ENCODE measurements at places on chromosomes 2 and 18.

DNA sequence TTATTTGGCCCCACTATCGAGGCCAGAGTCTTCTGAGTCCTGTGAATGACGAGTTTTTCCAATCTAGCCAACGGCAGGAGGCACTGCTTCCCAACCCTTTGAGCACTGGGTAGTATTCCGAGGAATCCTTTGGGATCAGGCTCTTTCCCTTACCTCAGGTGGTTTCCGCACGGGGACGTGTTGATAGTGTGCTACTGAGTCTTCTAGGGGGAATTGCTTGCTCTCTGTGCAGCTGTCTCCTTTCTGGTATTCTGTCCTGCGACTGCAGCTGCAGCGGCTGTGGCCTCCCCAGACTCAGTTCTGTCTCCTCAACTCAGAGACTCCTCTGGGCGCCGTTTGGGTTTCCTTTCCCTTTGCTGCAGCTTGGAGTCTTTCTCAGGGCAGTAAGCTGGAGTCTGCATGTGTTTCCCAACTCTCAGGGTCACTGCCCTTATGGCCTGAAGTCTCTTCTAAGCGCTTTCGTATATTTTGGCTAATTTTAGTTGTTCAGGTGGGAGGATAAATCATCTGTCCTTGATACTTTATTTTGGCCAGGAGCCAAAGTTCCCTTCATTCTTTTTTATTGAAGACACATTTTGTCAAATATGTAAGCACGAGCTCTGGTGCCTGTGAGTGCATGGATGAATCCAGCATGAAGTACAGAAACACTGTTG is 118.4 kb downstream of the MAP4K4 start:
- no peak overlapping the region for H3K4me3 ChIP-seq
- no peaks in the 10 kb centered on the region for H3K36me3 ChIP-seq
- peaks cover 53% of the 10 kb centered on the region for H3K4me1 ChIP-seq
- peak overlapping the region; percentile 48 for H3K27ac ChIP-seq
- DNase-seq: no peak

GRCh38 chr2:231707625-231707926 is 749 bp upstream of the PTMA start:
- DNase-seq: peak; percentile 48
- peaks cover 11% of the 10 kb centered on the region for H3K36me3 ChIP-seq
- peaks cover 19% of the 10 kb centered on the region for H3K4me1 ChIP-seq
- H3K27ac ChIP-seq: peak overlapping the region; percentile 100
- H3K27me3 ChIP-seq: no peaks in the 10 kb centered on the region
- peak overlapping the region; percentile 96 for H3K4me3 ChIP-seq

GRCh38 chr2:18311420-18312195 is 248.8 kb downstream of the RDH14 start:
- DNase-seq: no peak
- no peak overlapping the region for H3K27ac ChIP-seq
- no peaks in the 10 kb centered on the region for H3K27me3 ChIP-seq
- no peaks in the 10 kb centered on the region for H3K36me3 ChIP-seq

- no peaks in the 10 kb centered on the region for H3K4me1 ChIP-seq
- no peak overlapping the region for H3K4me3 ChIP-seq
- no peak overlapping the region for H3K27ac ChIP-seq
- no peaks in the 10 kb centered on the region for H3K27me3 ChIP-seq
- no peak for DNase-seq
Measured at GRCh38 chr2:228649447-228649846, 468.0 kb upstream of the SPHKAP start.

DNA sequence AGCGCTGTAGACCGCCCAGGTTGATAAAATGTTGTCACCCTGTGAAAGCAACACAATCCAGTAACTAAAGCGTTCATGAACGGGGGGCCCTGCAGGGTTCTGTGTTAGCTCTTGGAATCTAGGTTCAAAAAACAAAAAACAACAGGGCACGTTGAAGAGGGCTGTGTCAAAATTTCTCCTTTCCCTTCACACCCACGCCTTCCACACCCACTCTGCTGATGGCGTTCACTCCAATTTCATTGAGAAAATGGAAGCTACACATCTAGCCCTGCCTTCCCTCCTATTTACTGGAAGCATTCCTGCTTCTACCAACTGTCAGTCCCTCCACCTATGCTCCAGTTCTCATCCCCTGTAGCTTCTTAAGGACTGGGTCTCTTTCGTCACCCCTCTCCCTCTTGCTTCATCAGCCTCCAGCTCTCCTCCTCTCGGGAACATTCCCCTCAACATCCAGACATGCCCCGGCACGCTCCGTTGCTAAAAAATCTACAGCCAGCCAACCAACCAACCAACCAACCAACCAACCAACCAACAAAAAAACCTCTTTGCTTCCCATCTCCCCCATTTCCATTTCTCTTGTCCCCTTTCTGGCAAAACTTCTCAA is 98.4 kb upstream of the SP3 start:
- H3K27ac ChIP-seq: no peak overlapping the region
- no peaks in the 10 kb centered on the region for H3K4me1 ChIP-seq
- H3K4me3 ChIP-seq: no peak overlapping the region
- H3K27me3 ChIP-seq: peaks cover 4% of the 10 kb centered on the region
- DNase-seq: no peak
- H3K36me3 ChIP-seq: peaks cover 5% of the 10 kb centered on the region

DNA sequence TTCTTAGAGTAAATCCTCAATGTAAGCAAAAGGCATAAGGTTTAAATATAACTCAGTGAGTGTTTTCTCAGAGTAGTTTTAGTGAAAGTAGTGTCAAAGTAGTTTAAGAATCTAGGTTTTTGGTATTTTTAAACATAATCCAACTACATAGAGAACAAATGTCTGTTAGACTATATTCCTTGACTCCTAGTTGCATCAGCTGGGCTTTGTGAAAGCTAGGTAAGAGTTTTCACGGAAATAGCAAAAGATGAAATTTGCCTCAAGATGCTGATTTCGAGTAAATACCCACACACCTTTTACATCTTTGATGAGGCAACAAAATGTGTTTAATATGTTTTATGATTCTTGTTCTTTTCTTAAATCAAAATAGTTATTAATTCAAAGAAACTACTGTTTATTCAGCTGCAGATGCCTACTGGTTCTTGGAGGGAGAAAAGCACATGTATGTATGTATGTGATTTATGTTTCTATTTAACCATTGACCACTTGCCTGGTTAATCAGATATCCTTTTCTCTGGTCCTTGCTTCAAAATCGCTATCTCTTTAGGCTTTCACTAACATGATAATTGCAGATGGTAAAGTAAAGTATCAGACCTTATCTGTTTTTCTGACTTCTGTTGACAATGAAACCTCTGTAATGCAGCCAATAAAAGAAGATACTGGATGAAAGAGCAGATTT is 117.4 kb upstream of the NOSTRIN start:
- DNase-seq: no peak
- no peak overlapping the region for H3K4me3 ChIP-seq
- peaks cover 7% of the 10 kb centered on the region for H3K4me1 ChIP-seq
- no peak overlapping the region for H3K27ac ChIP-seq
- H3K36me3 ChIP-seq: peaks cover 2% of the 10 kb centered on the region

DNA sequence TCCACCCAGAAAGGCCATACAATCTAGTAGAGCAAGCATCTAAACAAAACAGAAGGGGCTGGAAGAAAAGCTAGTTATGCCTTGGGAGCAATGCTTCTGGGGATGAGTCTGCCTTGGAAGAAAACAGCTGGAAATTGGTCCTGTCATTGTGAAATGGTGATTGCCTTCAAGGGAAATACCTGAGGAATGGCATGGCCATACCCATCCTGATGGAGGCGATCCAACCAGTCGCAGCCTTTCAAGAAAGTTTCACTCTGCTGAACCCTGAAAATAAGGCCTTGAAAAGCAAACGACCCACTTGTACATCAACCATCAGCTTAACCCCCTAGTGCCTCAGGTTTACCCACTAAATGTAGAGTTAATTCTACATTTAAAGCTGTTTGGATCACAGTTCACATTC is 72.6 kb upstream of the PID1 start:
- no peak overlapping the region for H3K27ac ChIP-seq
- peaks cover 7% of the 10 kb centered on the region for H3K27me3 ChIP-seq
- peaks cover 2% of the 10 kb centered on the region for H3K36me3 ChIP-seq
- no peak for DNase-seq
- H3K4me1 ChIP-seq: no peaks in the 10 kb centered on the region

GRCh38 chr2:74922592-74923227 is 35.7 kb upstream of the POLE4 start:
- peaks cover 27% of the 10 kb centered on the region for H3K27me3 ChIP-seq
- DNase-seq: no peak
- peak overlapping the region; percentile 32 for H3K27ac ChIP-seq
- H3K36me3 ChIP-seq: peaks cover 4% of the 10 kb centered on the region
- H3K4me3 ChIP-seq: no peak overlapping the region

DNA sequence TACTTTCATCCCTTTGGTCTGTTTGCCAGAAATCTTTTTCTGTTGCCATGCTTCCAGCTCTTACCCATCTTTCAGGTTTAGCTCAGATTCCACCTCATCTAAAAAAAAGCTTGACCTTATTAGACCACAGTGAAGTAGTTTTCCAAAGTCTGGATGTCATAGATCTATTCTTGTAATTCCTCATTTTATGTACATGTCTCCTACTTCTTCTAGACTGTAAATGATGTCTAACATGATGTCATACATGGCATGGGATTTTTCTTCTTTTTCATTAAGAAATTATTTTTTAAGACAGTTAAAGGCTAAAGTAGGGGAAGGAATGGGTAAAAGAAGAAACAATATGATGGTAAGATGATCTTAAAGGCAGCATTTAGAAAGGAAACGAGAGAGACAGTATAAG is 11.3 kb downstream of the GLS start:
- no peaks in the 10 kb centered on the region for H3K27me3 ChIP-seq
- H3K4me3 ChIP-seq: no peak overlapping the region
- peaks cover 45% of the 10 kb centered on the region for H3K4me1 ChIP-seq
- no peak for DNase-seq
- H3K36me3 ChIP-seq: peaks cover 8% of the 10 kb centered on the region
- peak overlapping the region; percentile 82 for H3K27ac ChIP-seq

GRCh38 chr2:156156580-156156979 is 175.9 kb downstream of the NR4A2 start:
- H3K27me3 ChIP-seq: peaks cover 22% of the 10 kb centered on the region
- no peaks in the 10 kb centered on the region for H3K36me3 ChIP-seq
- DNase-seq: no peak
- H3K27ac ChIP-seq: no peak overlapping the region

- no peak overlapping the region for H3K4me3 ChIP-seq
- H3K27ac ChIP-seq: no peak overlapping the region
- DNase-seq: no peak
- peaks cover 20% of the 10 kb centered on the region for H3K27me3 ChIP-seq
- H3K36me3 ChIP-seq: no peaks in the 10 kb centered on the region
Measured at GRCh38 chr18:74590671-74591070, 7.0 kb upstream of the ZNF407 start.

DNA sequence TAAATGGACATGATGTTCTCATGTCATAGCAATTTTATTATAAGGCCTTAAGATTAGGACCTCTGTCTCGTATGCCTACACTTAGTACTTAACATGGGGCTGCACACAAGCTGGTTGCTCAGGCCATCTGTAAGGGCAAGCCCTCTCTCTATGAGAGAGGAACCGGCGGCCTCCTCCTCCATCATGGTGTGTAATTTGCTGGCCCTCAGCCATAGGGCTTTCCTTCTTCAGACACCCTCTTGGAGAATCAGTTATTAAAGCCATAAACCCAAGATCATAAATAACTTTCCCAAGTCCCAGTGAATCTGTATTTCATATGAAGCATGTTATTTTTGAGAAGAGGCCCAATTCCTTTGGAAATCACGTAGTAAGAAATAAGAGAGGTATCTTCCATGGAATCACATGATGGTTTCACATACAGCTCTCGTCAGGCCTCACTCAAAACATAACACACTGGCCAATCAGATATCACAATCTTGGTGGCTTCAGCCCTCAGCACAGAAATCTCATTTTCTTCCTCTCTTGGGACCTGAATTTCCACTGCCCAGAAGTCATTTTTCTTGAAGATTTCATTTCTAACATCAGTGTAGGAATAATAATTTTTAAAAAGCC is 92.6 kb downstream of the RDH14 start:
- DNase-seq: no peak
- H3K27ac ChIP-seq: no peak overlapping the region
- no peak overlapping the region for H3K4me3 ChIP-seq
- peaks cover 3% of the 10 kb centered on the region for H3K4me1 ChIP-seq
- H3K36me3 ChIP-seq: peaks cover under 1% of the 10 kb centered on the region

DNA sequence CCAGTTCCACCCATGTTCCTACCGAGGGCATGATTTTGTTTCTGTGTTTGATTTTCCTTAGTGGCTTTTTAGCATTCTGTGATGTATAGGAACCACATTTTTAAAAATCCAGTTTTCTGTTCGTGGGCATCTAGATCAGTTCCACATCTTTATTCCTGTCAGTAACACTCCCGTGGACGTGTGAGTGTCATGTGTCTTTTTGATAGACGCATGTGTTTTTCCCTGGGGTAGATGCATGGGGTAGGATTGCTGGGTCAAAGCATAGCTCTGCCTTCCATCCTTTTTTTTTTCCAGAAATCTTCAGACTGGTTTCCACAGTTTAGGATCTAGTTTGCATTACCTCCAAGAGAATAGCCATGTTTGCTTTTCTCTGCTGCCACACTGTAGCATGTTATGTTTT is 38.7 kb downstream of the CCDC74A start:
- peaks cover 51% of the 10 kb centered on the region for H3K27me3 ChIP-seq
- H3K4me3 ChIP-seq: no peak overlapping the region
- DNase-seq: no peak
- H3K27ac ChIP-seq: no peak overlapping the region
- H3K36me3 ChIP-seq: no peaks in the 10 kb centered on the region
- no peaks in the 10 kb centered on the region for H3K4me1 ChIP-seq

Data from T-helper 17 cell (primary cell).